ENCODE measurements at places on chromosomes 16 and 17. TPM values are rescaled to one million over a fixed set of nuclear protein-coding genes. Genes with fewer than 3 reads are reported as not detected.

DNA sequence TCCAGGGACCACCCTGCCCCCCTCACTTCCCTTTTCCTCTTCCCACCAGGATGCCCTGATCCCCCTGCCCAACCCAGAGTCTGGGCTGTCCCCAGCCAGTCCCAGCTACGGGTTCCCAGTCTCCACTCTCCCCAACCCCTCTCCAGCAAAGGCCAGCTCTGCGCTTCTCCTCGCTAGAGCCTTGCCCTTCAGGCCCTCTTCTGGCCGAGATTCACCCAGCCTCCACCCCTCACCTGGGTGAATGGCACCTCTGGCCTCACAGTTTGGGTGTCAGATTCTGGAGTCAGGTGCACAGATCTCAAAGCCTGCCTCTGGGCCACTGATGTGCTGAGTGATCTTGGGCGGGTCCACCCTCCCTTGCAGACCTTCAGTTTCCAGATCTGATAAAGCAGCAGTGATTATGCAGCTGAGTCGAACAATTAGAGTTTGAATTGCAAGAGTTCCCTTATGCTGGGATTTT is 185.6 kb upstream of the TNRC6C start:
- H3K4me3 ChIP-seq, result no peak overlapping the region
- no peak overlapping the region for H3K27ac ChIP-seq
- H3K27me3 ChIP-seq, result no peaks in the 10 kb centered on the region
- H3K4me1 ChIP-seq, result peaks cover 9% of the 10 kb centered on the region
- no peak for DNase-seq
- no peaks in the 10 kb centered on the region for H3K36me3 ChIP-seq

DNA sequence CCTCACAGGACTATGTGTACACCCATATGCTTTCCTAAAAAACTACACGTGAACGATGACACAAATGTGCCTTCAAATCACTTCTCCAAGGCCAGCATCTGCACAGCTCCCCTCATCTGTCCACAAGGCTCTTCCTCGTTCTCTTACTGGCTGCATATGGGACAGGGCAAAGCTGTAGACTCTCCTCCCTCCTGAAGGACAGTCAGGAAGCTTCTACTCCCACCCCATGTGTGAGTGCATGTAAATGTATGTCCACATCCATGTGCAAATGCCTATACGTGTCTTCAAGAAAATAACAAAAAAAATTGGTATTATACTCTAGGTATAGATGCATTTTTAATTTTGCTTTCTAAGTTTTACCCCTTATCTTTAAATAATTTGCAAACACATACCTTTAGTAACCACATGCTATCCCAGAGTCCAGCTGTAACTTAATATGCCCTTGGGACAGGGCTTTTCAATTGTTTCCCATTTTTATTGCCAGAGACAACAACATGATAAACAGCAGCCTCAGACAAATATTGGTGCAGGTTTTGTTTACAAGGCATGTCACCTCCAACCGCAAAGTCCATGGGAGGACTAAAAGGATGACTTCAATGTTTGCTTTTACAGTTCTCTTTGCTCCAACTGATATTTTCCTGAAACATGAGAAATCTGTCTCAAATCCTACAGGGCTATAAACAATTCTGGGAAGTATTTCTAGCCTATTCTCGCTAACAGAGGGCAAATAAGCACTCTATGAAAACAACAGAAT is 31.6 kb upstream of the FAAP100 start:
- no peaks in the 10 kb centered on the region for H3K4me1 ChIP-seq
- H3K27me3 ChIP-seq, result no peaks in the 10 kb centered on the region
- no peak overlapping the region for H3K27ac ChIP-seq
- H3K4me3 ChIP-seq, result no peak overlapping the region
- H3K36me3 ChIP-seq, result no peaks in the 10 kb centered on the region
- no peak for DNase-seq

GRCh38 chr16:14070555-14070876 is 603 bp upstream of the MRTFB start:
- H3K27me3 ChIP-seq, result no peaks in the 10 kb centered on the region
- peaks cover 6% of the 10 kb centered on the region for H3K4me1 ChIP-seq
- peak overlapping the region; percentile 94 for H3K4me3 ChIP-seq
- peaks cover 8% of the 10 kb centered on the region for H3K36me3 ChIP-seq

DNA sequence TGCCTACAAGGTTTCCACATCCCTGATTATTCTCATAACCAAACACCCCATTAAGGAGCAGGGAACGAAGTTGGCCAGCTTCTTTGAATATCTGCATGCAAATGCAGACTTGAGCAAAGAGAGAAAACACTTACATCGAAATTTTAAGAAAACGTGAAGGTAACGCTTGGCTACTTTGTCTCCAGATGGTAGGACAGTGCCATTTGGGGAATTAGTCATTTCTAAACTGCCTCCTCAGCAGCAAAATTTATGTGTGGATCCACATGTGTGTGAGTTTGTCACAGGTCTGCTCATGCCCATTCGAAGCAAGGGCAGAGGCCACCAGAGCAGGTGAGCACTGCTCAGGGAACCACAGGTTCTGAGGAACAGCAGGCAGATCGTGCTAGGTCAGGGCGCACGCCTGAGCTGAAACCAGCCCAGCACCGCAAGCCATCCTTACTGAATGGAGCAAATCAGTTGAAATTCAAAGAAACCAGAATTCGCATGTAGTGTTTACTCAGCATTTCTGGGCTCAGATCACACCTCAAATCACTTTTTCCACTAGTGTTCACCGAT is 80.1 kb downstream of the SOCS1 start:
- no peaks in the 10 kb centered on the region for H3K4me1 ChIP-seq
- DNase-seq, result no peak
- no peak overlapping the region for H3K27ac ChIP-seq
- no peaks in the 10 kb centered on the region for H3K36me3 ChIP-seq
- H3K27me3 ChIP-seq, result no peaks in the 10 kb centered on the region

DNA sequence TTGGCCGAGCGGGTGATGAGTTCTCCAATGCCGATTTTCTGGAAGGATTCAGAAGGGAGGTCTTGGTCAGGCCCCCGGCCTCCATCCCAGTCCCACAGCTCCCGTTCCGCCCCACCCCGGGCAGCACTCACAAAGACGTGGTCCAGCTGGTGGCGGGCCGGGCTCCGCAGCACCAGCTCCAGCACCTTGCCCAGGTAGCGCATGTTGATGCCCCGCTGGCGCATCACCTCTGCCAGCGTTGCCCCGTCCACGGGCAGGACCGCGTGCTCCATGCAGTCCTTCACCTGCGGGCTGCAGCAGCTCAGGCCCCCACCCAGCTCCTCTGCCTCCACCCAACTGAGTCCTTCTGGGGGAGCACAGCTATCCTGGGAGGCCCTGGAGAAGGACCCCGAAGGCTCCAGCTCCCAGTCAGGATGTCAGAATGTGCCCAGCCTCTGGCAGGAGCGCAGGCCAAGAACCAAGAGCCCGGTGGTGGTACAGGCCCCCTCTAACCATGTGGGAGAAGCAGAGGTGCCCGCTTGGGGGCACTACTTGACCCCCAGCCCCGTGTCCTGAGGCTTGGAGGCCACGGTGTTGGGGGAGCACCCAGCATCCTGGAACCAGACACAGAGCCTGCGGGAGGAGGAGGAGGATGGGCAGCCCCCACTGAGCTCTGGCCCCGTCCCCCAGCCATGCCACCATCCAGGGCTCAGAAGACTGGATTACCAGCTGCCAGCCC is 16.2 kb downstream of the CLUH start:
- H3K4me1 ChIP-seq, result no peaks in the 10 kb centered on the region
- no peak overlapping the region for H3K4me3 ChIP-seq
- no peak for DNase-seq

DNA sequence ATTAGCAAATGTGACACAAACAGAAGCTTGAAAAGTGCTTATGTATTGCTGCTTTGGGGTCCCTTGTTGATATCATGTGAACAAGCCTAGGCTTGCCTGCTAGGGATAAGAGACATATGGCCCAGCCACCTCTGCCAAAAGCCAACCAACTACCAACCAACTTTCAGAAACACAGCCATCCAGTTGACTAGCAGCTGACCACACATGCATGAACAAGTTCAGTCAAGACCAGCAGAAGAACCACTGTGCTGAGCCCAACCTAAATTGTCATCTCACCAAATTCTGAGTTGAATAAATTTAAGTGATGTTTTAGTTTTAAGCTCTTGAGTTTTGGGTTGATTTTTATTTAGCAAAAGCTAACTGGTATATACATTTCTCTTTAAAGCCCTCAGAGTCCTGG is 3.5 kb downstream of the ERN2 start:
- H3K27ac ChIP-seq, result no peak overlapping the region
- peaks cover 2% of the 10 kb centered on the region for H3K27me3 ChIP-seq
- H3K36me3 ChIP-seq, result no peaks in the 10 kb centered on the region

DNA sequence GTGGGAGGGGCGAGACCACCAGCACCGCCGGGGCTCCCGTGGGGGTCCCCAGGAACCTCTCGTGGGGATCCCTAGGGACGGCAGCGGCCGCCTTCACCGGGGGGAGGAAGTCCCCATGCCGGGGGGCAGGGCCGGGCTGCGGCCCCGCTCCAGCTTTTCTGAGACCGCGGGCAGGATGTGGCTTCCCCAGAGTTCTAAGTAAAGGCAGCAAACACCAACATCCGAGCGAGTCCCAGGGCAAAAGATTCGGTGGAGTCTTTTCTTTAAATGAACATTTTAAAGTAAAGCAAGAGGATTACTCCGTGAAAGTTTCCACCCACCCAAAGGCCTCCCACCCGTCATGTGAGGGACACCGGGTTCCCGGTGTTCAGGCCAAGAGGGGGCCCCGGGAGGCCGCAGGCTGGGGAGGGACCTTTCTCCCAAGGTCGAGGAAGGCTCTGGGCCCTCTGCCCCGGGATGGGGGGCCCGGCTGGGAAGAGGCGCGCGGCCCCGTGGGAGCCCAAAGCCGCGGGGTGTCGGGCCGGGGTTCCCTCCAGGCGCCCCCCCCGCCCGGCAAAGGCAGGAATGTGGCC is 137.2 kb upstream of the RPH3AL start:
- H3K4me1 ChIP-seq, result peaks cover 6% of the 10 kb centered on the region
- H3K36me3 ChIP-seq, result no peaks in the 10 kb centered on the region
- peak; percentile 64 for DNase-seq
- no peaks in the 10 kb centered on the region for H3K27me3 ChIP-seq
- H3K4me3 ChIP-seq, result peak overlapping the region; percentile 77

- no peaks in the 10 kb centered on the region for H3K4me1 ChIP-seq
- no peak for DNase-seq
- no peaks in the 10 kb centered on the region for H3K36me3 ChIP-seq
- H3K27me3 ChIP-seq, result no peaks in the 10 kb centered on the region
- no peak overlapping the region for H3K27ac ChIP-seq
- H3K4me3 ChIP-seq, result no peak overlapping the region
Observed at GRCh38 chr16:72821185-72821950, 226.6 kb downstream of the ZFHX3 start.

- H3K36me3 ChIP-seq, result no peaks in the 10 kb centered on the region
- peak overlapping the region; percentile 92 for H3K27ac ChIP-seq
- H3K27me3 ChIP-seq, result no peaks in the 10 kb centered on the region
- no peak for DNase-seq
Observed at GRCh38 chr16:29814592-29814991, 1.4 kb upstream of the PAGR1 start.

DNA sequence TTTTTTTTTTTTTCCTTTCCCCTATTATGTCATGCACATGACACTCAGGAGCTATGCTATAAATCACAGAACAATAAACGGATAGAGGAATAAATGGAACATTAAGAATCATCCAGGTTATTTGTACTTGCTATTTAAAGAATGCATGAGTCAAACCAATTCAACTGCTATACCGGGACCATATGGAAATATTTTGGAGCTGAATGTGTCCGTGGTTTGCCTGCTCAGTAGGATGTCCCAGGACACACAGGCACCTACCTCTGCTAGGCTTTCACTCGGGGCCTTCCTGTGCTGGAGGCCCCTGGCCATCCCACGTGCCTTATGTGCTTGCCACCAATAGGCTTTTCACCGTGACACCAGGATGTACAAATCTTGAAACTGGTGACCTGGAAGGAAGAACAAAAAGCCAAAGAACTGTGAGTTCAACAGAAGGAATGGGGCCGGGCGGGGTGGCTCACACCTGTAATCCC is 15.3 kb upstream of the SEC14L1 start:
- no peak overlapping the region for H3K4me3 ChIP-seq
- H3K4me1 ChIP-seq, result peaks cover 12% of the 10 kb centered on the region
- H3K36me3 ChIP-seq, result no peaks in the 10 kb centered on the region

GRCh38 chr16:908526-909155 is 62.1 kb downstream of the LMF1 start:
- no peak for DNase-seq
- no peak overlapping the region for H3K27ac ChIP-seq
- H3K36me3 ChIP-seq, result no peaks in the 10 kb centered on the region
- no peaks in the 10 kb centered on the region for H3K4me1 ChIP-seq
- no peak overlapping the region for H3K4me3 ChIP-seq
- H3K27me3 ChIP-seq, result no peaks in the 10 kb centered on the region

DNA sequence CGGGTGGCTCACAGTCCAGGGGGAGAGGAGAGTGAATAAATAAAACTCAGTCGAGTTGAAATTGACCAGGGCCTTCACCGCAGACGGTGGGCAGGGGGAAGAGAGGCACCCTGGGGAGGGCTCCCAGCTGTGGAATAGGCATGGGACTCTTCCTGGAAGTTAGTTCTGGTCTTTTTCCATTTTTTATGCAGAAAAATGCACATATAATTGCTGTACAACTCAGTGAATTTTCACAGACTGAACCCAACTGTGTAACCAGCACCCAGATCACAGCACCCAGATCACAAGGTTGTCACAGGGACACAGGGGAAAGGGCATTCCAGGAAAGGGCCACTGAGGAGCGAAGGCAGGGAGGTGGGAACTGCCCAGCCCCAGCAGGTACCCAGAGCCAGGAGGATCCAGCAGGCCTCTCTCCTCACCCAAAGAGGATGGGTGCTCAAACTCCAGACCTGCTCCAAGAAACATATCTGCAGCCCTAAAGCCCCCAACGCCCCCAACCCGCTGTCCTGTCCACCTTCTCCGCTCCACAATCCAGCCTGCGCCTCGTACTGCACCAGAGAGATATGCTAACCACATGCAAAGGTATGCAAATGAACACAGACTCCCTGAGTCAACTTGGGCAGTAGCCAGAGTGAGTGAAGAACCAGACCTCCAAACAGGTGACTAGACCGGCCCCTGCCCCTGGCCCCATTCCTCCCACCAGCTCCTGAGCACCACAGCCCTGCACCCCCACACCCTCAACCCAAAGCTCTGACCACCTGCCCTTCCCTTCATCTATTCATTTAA is 29.1 kb upstream of the EIF1 start:
- no peak for DNase-seq
- H3K36me3 ChIP-seq, result no peaks in the 10 kb centered on the region
- H3K27ac ChIP-seq, result no peak overlapping the region
- no peaks in the 10 kb centered on the region for H3K27me3 ChIP-seq
- no peak overlapping the region for H3K4me3 ChIP-seq
- H3K4me1 ChIP-seq, result no peaks in the 10 kb centered on the region

GRCh38 chr17:45146166-45146565 is 2.1 kb upstream of the HEXIM1 start:
- no peaks in the 10 kb centered on the region for H3K36me3 ChIP-seq
- no peaks in the 10 kb centered on the region for H3K27me3 ChIP-seq
- no peak overlapping the region for H3K27ac ChIP-seq
- no peak overlapping the region for H3K4me3 ChIP-seq
- DNase-seq, result no peak

C17orf100 gene
- polyA plus RNA-seq, result 6.1 TPM

PDP2 gene
- 1.6 TPM for polyA plus RNA-seq

RUNDC3A gene
- not detected for polyA plus RNA-seq

HAS3 gene
- not detected for polyA plus RNA-seq

CD300A gene
- 5.8 TPM for polyA plus RNA-seq

CSH1 gene
- polyA plus RNA-seq, result not detected

SOX15 gene
- polyA plus RNA-seq, result not detected

FXR2 gene
- polyA plus RNA-seq, result 5.5 TPM

SHCBP1 gene
- not detected for polyA plus RNA-seq

KRTAP2-1 gene
- polyA plus RNA-seq, result not detected

KRTAP9-4 gene
- polyA plus RNA-seq, result not detected

All from naive thymus-derived CD4-positive, alpha-beta T cell (primary cell).